ENCODE measurements at places on chromosomes 7 and 10.

GRCh38 chr7:16652888-16653287 lies 6.9 kb downstream of the BZW2 start:
- DNase-seq: no peak

- no peak for DNase-seq
Observed at GRCh38 chr7:128415217-128415785, 5.5 kb upstream of the IMPDH1 start.

GRCh38 chr7:152956006-152956405 lies 196.5 kb downstream of the ACTR3B start:
- no peak for DNase-seq

DNA sequence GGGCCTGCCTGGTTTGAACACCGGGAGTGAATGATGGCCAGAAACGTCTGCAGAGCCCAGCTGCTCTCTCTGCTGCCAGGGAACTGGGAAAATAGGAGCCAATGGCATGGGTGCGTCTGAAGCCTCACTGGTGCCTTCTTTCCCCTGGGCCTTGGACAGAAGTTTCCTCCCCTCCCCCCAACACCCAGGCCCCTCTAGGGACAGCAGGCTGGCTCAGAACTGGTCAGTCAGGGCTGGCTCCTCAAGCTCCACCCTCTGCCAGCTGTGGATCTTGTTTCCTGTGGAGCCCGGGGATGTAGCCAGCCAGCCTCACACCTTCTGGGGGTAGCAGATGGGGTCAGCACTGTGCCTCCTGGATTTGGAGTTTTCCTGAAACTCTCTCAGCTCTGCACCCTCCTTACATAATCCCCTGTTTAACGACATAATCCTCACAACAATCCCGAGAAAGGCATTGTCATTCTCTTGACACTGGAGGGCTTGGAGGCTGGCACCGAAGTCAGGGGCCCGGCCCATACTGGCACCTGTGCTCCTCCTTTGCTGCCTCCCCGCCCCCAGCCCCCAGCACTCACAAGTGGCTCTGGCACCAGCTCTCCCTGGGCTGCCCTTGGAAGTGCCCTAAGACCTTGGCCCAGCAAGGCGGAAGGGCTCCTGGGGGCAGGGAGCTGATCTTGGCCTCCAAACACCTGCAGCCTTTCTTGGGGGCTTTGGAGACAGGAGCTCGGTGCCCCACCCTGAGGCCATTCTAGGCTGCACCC lies 5.7 kb downstream of the LDB3 start:
- no peak for DNase-seq

- DNase-seq: no peak
Observed at GRCh38 chr10:3111621-3112163, 44.3 kb downstream of the PFKP start.

DNA sequence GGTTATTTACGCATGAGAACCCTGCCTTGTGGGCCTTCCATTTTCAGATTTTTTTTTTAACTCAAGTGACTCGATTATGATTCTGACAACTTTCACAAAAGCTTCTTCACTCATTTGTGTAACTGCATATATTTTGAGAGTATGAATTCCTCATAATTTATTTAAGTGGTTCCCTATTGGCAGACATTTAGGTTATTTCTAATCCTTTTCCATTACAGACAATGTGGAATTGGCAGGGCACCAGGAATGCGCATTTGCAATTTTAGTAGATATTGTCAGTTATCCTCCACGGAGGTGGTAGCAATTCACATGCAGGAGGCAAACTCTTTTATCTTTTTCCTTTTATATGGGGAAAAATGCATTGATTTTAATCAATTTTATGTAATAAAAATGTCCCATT lies 2.5 kb downstream of the TMEM176B start:
- DNase-seq: no peak

GRCh38 chr7:87213252-87213651 lies 6.3 kb downstream of the TMEM243 start:
- DNase-seq: no peak

DNA sequence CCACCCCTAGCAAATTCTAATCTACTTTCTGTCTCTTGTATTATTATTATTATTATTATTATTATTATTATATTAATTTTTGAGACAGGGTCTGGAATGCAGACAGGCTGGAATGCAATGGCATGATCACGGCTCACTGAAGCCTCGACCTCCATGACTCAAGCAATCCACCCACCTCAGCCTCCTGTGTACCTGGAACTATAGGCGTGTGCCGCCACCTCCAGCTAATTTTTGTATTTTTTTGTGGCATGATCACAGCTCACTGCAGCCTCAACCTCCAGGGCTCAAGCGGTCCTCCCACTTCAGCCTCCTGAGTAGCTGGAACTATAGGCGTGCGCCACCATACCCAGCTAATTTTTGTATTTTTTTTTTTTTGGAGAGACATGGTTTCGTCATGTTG lies 2.6 kb upstream of the TMEM139 start:
- no peak for DNase-seq

DNA sequence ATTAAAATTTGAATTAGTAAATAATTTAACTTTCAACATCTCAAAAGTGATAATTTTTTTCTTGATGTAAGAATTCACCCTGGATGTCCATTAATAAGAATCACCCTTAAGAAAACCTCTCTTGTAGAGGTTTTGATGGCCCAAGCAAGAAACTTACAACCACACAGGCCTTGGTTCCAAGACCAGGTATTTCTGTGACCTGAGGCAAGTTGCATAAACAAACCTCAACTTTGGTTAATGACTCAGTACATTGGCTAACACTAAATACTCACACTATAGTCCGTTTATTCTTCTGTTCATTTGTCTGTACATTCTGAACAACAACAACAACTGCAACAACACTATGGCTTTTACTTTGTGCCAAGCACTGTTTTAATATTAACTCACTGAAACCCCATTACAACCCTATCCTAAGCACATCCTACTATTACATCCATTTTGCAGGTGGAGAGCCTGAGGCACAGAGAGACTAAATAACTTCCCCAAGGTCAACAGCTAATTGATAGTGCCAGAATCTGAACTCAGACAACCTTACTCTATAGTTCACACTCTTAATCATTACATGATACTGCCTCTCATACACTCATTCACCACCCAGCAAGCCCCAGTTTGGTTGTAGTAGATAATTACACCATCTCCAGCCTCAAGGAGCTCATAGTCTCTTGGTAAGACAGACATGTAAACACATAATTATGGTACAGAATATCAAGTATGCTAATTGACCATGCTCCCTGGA lies 6.6 kb downstream of the ANK3 start:
- DNase-seq: no peak

- no peak for DNase-seq
Observed at GRCh38 chr10:117246997-117247671, 6.2 kb downstream of the SLC18A2 start.

GRCh38 chr10:124717911-124718741 lies 26.1 kb downstream of the FAM53B start:
- peak; percentile 56 for DNase-seq

GRCh38 chr7:151520419-151521261 lies 945 bp upstream of the RHEB start:
- peak; percentile 45 for DNase-seq

DNA sequence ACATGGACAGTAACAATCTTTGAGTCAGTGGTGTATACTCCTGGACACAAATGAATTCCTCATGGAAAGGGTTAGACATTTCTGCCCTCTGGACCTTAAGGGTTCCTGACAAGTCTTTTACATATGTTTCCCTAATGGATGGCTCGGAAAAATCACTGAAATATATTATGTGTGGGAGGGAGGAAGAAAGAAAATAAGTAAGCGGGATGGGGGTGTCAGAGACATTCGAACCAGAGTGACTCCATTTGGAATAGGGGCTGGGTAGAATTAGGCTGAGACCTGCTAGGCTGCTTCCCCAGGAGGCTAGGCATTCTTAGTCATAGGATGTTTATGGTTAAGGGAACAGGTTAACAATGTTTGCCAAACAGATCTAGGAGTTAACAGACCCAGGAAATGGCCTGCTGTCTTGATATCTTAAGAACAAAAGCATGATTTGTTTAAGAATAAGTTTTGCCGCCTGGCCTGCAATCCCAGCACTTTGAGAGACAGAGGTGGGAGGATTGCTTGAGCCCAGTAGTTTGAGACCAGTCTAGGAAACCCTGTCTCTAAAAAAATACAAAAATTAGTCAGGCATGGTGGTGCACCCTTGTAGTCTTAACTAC lies 1241.7 kb downstream of the TYW1 start:
- DNase-seq: no peak

DNA sequence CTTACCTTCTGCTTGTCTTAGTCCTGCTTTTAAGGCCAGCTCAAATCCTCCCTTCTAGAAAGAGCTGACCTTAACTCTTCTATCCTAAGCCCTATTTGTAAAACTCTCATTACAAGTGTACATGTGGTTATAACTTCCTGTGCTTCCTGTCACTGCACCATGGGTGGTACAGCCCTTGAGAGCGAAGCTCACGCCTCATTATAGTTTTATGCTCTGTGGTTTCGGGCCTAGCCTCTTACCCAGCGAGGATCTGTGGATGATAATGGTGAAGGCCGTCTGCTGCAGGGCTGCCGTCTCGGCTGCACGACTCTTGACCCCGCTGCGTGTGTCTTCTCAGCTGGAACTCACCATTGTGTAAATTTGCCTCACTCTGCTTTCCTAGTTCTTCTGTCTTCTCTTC lies 74.6 kb downstream of the CUL1 start:
- peak; percentile 38 for DNase-seq

GRCh38 chr10:118626953-118627352 lies 31.5 kb upstream of the PRLHR start:
- no peak for DNase-seq

GRCh38 chr10:129274748-129275474 lies 192.1 kb upstream of the MGMT start:
- no peak for DNase-seq

GRCh38 chr7:144404946-144405345 lies 1.5 kb upstream of the NOBOX start:
- no peak for DNase-seq

GRCh38 chr10:129725890-129726631 lies 238.0 kb downstream of the EBF3 start:
- no peak for DNase-seq

- DNase-seq: no peak
Observed at GRCh38 chr7:138665669-138666140, 35.5 kb downstream of the SVOPL start.

- DNase-seq: no peak
Observed at GRCh38 chr10:11373717-11374171, 237.7 kb downstream of the USP6NL start.

DNA sequence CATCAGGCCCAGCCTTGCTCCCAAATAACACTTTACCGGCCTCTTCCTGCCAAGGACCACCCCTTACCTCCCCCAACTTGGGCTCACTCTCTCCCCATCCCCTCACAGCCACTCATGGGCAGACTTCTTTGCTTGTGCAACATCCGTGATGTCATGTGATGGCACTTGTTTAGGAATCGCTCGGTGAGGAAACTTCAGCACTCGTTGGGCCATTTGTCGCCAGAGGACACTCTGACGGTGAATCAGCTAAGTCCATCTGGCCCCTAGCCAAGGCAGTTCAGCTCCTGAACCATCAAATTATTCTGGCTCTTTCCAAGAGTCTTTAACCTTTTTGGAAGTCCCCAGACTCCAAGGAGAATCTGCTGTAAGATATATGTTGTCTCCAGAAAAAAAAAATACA lies 19.2 kb downstream of the BTBD16 start:
- DNase-seq: no peak

DNA sequence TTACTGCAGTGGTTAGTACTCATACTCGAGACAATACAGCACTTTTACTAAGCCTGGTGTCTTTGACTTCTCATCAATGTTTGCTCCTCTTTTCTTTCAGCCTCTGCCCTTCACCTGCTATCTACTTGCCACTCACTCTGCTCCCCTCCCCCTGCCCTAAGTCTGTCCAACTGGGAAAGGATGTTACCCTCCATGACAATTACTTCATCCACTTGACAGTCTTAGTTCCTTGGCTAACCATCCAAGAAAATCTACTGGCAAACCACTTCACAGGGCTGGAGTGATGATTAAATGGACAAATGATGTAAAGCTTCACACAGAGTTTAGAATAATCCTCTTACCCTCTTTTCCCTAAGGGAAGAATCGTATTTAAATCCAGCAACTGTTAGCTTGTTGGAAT lies 8.2 kb upstream of the DLD start:
- DNase-seq: no peak

- DNase-seq: peak; percentile 42
Observed at GRCh38 chr7:39589323-39590111, 23.3 kb downstream of the YAE1 start.

DNA sequence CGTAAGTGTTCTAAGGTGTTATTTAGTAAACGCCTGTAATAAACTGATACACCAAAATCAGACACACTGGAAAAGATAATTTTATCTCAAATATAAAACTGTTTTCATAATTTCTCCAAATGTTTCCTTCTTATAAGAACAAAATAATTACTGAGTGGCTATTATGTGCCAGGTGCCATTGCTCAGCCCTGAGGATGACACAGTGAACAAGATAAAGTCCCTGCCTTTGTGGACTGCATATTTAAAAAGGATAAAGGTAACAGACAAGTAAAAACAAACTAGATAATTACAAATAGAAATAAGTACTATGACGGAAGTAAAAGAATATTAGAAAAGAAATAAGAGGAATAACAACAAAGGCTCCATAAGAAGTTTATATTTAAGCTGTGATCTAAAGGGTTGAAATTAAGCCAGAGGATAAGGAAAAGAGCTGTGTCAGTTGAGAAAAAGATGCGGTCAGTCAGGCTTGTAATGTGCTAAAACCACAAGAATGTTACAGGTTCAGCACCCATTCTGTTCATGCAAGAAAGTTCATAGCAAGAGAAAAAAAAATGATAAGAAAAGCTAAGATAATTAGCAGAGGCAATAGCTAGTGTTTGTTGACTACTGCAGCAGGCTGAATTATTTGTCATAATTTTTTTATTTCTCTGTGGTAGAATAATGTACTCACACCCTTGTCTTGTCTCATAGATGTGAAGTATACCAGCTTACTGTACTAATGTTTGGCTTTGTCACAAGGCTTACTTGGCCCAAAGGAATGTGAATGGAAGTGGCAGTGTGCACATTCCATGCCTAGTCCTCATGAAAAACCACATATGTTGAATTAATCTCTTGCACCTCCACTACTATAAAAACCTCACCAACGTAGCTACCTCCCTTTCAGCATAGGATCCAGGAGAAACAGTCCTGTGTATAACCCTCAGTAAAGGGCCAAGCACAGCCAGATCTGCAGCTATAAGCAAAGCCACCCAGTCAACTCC lies 75.1 kb downstream of the CRPPA start:
- no peak for DNase-seq

DNA sequence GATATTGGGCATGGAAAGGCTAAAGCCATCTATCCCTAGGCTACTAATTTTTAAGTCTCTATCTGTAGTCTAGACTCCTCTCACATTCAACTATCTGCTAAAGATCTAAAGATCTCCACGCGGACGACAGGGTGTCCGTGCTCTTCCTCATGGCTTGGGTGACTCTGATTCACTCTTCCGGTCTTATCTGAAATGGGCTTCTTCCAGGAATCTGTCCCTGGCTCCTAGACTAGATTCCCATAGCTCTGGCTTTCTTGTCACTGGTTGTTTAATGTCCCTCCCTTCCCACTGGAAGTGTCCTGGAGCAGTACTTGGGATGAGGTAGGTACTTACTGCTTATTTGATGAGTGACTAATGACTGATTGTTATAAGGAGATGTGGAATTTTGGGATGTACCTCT lies 62.0 kb upstream of the PODXL start:
- no peak for DNase-seq

GRCh38 chr7:14507617-14508016 lies 394.9 kb downstream of the DGKB start:
- DNase-seq: no peak
